NCI-H1930 (cell line): ENCODE measurements at places on chromosomes 3 and 15.

GRCh38 chr3:119318876-119319275, 24.7 kb downstream of the ARHGAP31 start:
- no peak for DNase-seq

DNA sequence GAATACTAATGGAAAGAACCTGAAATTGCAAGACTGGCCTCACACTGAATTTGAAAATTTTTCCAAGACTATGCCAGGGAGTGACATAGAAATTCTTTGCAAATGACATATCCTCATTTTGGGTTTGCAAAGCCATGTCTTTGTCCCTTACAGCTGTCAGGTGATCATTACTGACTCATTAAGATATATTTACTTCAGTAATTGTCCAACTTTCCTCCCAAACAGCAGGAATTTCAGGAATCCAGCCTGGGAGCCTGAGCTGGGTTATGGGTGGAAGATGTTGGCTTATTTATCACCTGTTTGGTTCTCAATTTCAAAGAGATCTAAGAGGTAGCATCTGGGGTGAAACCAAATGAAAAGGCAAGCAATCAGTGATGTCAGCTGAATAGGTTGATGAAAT, 111.6 kb upstream of the ACP3 start:
- no peak for DNase-seq

DNA sequence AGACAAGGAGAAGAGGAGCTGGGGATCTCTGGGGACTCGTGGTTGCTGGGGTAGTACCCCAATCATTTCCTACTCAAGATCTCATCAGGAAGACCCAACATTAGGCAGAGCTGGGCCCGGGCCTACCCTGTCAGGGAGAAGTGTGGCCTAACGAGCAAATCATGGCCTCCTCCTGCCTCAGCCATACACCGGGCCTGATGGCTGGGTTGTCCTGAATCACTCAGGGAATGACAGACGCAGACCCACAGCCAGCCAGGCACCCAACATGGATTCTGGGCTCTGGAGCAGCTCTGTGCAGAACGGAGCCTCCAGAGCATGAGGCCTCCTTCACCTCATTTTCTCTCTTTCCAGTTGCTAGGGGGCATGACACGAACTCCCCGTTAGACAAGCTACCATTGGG, 19.7 kb downstream of the ITGA11 start:
- no peak for DNase-seq

DNA sequence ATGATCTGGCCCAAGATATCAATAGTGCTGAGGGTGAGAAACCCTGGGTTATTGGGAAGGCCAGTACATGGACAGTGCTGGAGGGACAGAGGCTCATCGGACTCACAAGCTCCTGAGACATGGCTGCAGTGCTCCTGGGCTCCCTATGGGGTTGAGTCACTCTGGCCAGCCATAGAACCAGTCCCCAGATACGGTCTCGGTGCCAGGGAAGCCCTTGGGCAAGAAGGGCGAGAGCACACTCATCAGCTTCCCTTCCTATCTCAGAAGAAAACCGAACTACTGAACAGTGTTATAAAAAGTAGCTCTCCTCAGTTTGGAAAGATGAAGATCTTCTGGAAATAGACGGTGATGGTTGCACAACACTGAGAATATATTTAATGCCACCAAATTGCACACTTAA, 34.4 kb downstream of the POC1A start:
- no peak for DNase-seq

- DNase-seq = no peak
These were observed 86.0 kb downstream of the EFL1 start for GRCh38 chr15:82176542-82176941.

GRCh38 chr3:33994568-33994967, 196.1 kb downstream of the PDCD6IP start:
- no peak for DNase-seq

DNA sequence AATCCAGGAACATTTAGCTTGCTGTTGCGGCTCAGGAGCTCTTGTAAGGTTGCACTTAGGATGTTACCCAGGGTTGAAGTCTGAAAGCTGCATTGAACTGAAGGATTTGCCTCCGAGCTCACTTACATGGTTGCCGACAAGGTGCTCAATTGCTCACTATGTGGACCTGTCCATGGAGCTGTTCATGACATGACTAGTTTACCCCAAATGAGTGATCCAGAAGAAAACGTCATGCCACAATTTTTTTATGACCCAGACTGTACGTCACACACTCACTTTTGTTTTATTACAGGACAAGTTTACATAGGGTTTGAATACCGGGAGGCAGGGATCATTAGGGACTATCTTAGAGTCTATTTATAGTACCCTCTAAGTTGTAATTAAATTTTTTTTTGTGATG, 21.0 kb upstream of the CLDN11 start:
- DNase-seq = no peak

DNA sequence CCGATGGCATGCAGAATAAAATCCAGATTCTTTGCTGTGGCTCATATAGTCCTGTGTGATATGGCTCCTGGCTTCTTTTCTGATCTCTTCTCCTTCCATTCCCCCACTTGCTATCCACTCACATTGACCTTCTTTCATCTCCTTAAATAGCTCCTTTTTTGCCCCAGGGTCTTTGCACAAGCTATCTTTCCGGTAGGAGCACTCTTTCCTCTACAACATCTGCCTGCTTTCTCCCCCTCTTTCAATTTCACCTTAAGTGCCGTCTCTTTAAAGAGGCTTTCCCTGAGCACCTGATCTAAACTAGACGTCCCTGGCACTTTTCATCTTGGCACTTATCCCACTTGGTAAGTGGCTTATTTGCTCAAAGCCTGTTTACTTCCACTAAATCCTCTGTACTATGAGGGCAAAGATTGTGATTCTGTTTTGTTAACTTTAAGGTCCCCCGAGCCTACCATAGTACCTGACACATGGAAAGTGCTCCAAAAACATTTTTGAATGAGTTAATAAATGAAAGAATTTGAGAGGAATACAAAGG, 323.3 kb upstream of the TLE3 start:
- DNase-seq = no peak

DNA sequence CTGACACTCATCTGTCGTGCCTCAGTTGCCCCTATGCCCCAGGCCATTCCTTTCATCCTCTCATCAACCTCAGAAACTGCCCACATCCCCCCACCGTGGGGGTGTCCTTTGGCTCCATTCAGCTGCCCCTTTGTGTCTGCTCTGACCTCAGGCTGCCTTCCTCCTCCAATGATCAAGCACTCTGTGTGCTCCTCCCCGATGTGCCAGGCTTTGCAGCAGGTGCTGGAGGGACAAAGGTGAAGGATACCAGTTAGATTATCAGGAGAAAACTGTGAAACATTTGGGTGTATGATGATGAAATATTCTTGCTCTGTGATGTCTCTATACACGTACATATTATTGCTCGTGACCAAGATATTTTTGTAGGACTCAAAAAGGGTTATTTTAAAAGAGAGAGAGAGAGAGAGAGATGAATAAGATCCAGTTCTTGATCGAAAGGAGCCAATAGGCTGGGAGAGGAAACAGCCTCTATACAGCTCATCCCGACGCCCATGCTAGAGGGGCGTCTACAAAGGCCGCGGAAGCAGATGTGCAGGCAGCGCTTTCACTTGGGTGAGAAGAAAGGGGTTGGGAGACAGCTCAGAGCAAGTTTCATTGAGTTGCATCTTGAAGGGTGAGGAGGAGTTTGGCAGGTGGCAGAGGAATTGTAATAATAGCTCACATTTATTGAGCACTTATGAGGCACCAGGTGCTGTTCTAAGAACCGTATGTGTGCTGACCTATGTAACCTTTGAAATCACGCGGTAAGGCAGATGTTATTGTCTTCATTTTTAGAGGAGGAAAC, 28.3 kb upstream of the ADCY5 start:
- no peak for DNase-seq

DNA sequence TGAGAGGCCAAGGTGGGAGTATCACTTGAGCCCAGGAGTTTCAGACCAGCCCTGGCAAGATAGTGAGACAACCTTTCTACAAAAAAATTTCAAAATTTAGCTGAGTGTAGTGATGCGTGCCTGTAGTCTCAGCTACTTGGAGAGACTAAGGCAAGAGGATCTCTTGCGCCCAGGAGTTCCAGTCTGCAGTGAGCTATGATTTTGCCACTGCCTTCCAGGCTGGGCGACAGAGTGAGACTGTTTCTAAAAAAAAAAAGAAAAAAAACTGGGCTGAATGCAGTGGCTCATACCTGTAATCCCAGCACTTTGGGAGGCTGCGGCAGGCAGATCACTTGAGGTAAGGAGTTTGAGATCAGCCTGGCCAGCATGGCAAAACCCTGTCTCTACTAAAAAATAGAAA, 14.0 kb upstream of the PIK3CB start:
- DNase-seq = no peak

GRCh38 chr3:23552506-23552905, 253.2 kb upstream of the UBE2E1 start:
- no peak for DNase-seq

DNA sequence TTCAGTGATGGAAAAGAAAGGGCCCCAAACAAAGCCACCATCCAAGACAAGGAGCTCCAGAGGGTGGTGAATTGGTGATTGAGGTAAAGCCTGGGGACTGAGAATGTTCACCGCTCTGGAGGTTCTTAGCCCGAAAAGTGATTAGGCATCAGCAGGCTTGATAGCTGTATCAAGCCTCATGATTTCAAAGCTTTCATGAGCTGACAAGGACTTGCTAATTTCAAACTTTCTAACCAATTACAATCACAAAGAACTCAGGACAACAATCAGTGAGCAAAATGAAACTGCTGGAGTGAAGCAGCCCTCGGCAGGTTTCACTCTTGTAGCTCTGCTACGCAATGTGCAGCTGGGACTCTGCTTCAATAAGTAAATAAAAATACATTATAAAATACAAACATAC, 391.3 kb downstream of the TIGIT start:
- no peak for DNase-seq

- no peak for DNase-seq
These were observed 202.6 kb downstream of the MEX3B start for GRCh38 chr15:81843226-81843625.

GRCh38 chr3:81776643-81777042, 15.2 kb upstream of the GBE1 start:
- no peak for DNase-seq

- no peak for DNase-seq
These were observed 71.3 kb downstream of the RAB11A start for GRCh38 chr15:65940618-65940909.

- DNase-seq = no peak
These were observed 13.0 kb upstream of the SLC28A1 start for GRCh38 chr15:84871428-84871985.

DNA sequence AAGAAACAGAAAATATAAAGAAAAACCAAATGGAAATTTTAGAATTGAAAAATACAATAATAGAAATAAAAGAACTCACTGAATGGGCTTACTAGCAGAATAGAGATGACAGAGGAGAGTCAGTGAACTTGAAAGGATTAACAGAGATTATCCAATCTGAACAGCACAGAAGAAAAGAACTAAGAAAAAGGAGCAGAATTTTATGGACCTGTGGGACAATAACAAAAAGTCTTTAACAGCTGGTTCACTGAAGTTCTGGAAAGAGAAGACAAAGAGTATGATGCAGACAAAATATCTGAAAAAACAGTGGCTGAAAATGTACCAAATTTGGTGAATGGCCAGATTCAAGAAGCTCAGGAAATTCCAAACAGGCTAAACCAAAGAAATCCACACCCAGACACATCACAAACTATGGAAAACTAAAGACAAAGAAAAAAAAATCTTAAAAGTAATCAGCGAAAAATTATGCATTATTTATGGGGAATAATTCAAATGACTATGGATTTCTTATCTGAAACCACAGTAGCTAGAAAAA, 9.7 kb upstream of the GNB5 start:
- no peak for DNase-seq

DNA sequence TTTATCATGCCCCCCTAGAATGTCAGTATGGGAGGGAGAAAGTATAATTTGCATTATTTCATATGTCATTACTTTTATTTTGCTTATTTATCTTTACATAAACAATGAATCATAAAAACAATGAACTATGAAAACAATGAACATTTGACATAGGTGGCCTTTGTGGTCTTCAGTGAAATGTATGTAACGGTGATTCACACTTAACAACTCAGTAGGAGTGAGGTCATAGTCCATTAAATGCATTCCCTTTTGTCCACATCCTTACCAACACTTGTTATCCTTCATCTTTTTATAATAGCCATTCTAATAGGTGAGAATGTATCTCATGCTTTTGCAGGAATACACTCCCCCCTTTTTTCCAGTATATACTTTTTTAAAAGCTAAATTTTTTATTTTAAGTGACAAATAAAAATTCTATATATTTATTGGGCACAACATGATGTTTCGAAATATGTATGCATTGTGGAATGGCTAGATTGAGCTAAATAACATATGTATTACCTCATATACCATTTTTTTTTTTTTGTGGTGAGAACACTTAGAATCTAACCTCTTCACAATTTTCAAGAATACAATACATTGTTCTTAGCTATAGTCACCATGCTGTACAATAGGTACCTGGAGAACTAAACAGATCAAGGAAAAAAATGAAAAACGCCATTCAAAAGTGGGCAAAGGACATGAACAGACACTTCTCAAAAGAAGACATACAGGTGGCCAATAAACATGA, 189.5 kb downstream of the WDR72 start:
- no peak for DNase-seq

DNA sequence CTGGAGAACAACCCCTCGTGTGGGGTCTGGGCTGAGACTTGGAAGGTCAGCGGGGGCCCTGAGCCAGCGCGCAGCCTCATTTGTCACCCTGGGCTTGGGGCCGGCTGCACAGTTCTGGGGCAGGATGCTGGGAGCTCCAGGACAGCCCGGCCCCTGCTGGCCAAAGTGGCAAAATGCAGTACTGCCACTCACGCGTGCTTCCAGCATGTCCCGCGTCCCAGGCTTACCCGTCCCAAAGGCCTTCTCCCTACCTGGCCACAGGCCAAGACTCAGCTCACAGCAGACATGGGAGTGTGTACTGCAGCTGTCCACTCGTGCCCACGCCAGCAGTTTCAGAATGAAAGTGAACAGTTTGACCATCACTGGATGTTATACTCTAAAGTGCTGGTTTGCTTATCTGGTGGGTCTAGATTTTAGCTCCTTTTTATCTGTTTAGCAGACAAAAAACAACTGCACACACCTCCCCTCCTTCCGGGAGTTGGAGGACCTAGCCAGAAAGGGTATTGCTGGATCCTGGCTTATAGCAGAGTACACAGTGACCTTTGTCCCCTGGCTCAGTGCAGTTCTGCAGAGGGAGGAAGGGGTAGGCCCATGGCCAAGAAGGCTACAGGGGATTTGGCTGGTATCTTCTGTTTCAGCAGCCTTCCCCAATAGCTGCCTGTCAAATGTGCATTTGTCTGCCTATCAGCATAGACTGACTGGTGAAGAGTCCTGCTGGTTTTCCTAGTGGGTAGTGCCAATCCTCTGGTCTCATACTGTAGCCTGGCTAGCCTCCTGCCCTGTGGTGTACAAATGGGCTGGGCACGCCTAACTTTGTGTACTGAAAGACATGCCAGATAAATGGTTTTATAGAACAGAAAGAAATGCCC, 23.2 kb upstream of the IP6K2 start:
- DNase-seq = no peak

DNA sequence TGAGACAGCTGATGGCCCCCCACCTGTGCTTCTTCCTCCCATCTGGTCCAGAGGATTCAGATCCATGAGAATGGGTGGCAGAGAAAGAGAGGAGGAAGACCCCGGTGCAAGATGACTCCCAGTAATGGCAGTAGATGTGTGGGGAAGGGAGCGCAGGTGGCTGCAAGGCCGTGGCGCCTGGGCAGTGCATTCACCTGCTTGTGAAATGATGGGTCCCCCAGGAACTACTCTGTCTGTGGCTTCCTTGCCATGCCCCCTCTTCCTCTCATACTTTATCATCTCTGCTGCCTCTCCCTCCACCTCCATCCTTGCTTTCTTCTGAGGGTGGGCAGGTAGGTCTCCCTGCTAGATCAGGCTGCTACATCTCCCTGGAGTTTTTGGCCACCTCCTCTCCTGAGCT, 23.3 kb downstream of the ZNF710 start:
- no peak for DNase-seq

GRCh38 chr3:165343185-165343584, 147.0 kb upstream of the SLITRK3 start:
- no peak for DNase-seq
